ENCODE measurements at places on chromosomes 11 and 22.

DNA sequence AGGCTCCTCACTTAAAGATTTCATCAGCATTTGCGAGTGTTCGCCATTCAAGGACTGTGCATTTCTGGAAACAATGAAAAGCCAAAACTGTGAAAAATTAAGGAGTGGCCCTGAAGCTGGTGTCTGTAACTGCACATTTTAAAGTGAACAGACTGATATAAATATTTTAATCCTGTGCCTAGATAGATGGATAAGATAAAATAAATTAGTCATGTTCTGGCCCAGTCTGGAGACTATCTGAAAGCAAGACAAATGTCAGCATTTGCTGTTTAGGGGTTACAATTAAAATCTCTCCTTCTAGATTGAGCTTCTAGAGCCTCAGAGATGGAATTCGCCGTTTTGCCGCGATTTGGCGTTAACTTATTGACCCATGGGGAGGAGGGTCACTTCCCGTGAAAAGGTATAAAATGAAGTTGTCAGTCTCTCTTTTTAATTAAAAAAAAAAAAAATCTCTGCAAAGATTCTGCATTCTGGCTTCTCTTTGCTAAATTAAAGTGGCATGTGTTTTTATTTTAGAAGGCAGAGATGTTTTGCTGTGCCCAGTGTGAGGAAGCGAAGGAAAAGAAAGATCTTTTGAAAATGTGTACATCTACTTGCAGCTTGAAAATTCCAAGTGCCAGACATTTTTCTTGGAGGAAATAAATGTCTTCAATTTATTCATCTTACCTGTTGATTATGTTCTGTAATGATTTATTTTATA is 79.7 kb upstream of the WNT7B start:
- DNase-seq, result no peak

- peak; percentile 87 for DNase-seq
Measured at GRCh38 chr11:61947486-61948210, 2.5 kb upstream of the BEST1 start.

GRCh38 chr22:36435516-36436415 is 45.7 kb downstream of the TXN2 start:
- no peak for DNase-seq

DNA sequence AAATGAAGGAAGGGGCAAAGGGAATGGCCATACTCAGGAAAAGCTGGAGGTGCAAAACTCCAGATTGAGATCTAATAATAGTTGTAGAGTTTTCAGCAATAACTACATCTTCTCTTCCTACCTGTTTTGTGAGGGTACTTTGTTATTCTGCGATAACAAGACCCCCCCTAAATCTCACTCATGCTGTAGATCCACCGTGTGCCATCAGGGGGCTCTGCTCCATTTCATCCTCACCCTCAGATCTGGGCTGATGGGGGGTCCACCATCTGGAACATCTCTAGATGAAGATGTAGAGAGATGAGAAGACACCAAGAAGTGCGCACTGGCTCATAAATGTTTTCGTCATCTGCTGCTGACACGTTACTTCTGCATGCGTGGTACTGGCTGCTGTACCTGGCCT is 135.9 kb upstream of the KIRREL3 start:
- DNase-seq, result no peak

GRCh38 chr22:37604875-37605274 is 3.8 kb upstream of the GGA1 start:
- DNase-seq, result no peak

DNA sequence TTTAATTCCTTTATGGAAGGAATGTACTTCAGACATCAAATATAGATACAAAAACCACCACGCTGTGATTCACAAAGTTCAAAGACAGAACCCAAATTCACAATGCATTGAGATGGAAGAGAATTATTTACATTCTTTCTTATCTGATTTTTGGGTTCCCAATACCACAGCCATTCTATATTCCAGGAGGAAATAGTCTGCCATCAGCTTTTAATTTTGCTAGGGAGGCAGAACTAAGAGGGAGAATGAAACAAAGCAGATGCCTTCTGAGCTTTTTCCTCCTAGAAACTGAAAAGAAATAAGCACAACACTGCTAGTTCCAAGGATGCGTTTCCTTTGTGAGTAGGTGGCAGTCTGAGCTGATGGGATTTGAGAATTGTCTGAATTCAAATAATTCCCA is 283.0 kb upstream of the NARS2 start:
- DNase-seq, result no peak

DNA sequence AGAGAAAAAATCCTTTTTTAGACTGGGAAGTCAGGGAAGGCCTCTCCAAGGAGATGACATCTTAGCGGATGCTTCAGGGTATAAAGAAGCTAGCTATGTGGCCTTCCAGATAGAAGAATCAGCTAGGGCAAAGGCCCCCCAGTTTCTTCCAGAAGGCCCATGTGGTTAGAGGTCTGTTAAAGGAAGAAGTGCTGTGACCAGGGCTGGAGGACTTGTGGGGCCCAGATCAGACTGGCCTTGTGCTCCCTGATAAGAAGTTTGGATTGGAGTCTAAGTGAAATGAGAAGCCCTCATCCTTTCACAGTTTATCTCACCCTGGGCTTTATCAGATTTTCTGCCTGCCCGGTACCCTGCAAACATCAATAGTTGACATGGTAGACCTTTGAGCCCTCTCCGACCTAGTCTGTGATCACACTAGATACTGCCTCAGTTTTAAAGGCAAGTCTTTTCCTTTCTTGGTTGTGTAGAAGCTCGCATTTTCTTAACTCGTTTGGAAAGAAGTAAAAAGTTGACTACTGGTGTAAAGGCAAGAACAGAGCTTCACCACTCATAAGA is 7.8 kb downstream of the AMPD3 start:
- DNase-seq, result no peak

DNA sequence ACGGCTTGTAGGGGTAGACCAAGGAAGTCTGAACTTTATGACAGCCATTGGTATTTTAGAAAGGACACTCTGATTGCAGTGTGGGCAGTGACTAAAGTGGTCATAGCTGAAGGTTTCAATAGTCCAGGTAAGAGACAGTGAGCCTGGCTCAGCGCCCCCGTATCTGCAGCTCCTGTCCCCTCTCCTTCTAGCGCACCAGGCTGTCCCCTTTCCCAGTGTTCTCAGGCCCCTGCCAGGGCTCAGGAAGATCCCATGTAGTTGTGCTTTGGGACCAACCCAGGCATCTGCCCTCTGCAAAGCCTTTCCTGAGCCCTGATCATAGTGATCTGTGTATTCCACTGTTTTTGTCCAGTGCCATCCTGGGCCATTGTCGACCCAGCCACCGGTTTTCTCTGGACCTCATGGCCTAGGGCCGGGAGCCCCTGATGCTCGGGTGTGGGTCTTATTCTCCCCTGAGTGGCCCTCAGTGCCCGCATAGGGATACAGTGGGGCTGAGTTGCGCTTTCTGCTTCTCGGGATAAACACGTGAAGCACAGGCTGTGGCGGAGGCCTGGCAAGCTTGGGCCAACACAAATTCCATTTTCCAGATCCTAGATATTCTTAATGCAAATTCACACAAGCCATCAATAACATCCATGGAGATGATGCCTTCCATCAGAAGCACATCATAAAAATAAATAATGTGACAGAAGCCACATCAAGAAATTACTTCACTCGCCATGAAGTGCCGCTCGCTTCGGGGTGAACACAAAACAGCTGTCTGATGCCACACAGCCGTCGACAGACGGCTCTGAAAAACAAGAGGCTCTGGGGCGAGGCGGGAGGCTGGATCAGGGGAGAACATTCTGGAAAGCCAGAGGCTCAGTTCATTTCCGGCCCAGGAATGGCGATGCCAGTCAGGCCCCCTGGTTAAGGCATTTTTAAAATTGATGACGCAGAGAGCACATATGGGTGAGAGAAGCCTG is 805.0 kb downstream of the TBC1D22A start:
- no peak for DNase-seq

GRCh38 chr11:127224276-127224675 is 223.7 kb upstream of the KIRREL3 start:
- DNase-seq, result no peak

DNA sequence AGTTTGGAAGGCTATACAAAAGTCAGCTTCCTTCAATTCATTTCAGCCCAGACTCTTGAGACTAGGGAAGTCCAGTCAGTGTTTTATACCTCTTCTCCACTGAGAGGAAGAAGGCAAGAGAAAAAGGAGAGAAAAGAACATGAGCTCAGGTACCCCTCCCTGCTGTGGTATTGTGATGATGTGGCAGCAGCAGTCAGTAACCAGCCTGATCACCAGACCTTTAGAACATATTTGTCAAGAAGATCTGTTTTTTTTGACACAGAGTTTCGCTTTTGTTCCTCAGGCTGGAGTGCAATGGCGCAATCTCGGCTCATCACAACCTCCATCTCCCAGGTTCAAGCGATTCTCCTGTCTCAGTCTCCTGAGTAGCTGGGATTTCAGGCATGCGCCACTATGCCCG is 21.2 kb upstream of the RPS13 start:
- DNase-seq, result no peak

- DNase-seq, result peak; percentile 57
Measured at GRCh38 chr22:19122752-19123492, 710 bp upstream of the DGCR2 start.

- DNase-seq, result peak; percentile 89
Measured at GRCh38 chr11:60924110-60924905, at the start of gene TMEM132A. Gene TMEM132A, plus strand, starts transcription at chr11:60924460. Its CDS starts 174 bp downstream, at chr11:60924634.

GRCh38 chr11:95650276-95650675 is 139.3 kb downstream of the FAM76B start:
- no peak for DNase-seq

- DNase-seq, result no peak
Measured at GRCh38 chr11:115996808-115997188, 492.6 kb upstream of the CADM1 start.

DNA sequence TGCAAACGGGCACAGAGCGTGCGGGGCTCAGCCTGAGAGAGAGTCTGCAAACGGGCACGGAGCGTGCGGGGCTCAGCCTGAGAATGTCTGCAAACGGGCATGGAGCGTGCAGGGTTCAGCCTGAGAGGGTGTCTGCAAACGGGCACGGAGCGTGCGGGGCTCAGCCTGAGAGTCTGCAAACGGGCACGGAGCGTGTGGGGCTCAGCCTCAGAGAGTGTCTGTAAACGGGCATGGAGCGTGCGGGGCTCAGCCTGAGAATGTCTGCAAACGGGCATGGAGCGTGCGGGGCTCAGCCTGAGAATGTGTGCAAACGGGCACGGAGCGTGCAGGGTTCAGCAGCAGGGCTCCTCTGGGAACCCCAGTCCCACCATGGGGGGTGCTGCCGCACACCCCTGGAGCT is 13.5 kb downstream of the PHRF1 start:
- no peak for DNase-seq
